ENCODE measurements at places on chromosomes 5 and 9. TPM values are rescaled to one million over a fixed set of nuclear protein-coding genes. Genes with fewer than 3 reads are reported as not detected.

Gene ELOVL7
- 0.15 TPM for total RNA-seq

Gene FRMPD1
- total RNA-seq, result not detected

Gene PCDHA4
- total RNA-seq, result 0.58 TPM

Gene NTRK2
- 0.04 TPM for total RNA-seq

Gene N4BP3
- 0.73 TPM for total RNA-seq

DNA sequence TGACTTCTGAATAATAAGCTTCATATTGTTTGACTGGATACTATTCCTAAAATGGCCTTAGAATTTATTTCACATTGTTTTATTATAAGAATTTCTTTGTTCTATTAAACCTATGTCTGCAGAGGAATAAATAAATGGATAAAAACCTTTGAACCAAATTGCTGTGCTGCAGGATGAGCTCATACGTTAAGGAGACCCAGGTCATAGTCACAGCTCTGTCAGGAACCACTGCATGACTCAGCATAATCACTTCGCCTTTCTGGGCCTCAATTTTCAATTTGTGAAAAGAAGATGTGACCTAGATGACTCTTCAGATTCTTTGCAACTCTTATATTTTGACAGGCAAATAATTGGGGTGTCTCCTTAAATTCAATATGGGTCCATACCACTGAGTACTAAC is 36.7 kb upstream of the HMHB1 start:
- H3K4me1 ChIP-seq, result no peaks in the 10 kb centered on the region
- peak; percentile 11 for DNase-seq
- no peak overlapping the region for H3K27ac ChIP-seq
- no peaks in the 10 kb centered on the region for H3K36me3 ChIP-seq
- H3K4me3 ChIP-seq, result no peak overlapping the region

GRCh38 chr5:102523541-102524175 is 24.9 kb upstream of the SLCO6A1 start:
- no peak for DNase-seq
- no peaks in the 10 kb centered on the region for H3K4me1 ChIP-seq
- H3K36me3 ChIP-seq, result no peaks in the 10 kb centered on the region
- H3K27ac ChIP-seq, result no peak overlapping the region
- no peak overlapping the region for H3K4me3 ChIP-seq
- H3K27me3 ChIP-seq, result no peaks in the 10 kb centered on the region

DNA sequence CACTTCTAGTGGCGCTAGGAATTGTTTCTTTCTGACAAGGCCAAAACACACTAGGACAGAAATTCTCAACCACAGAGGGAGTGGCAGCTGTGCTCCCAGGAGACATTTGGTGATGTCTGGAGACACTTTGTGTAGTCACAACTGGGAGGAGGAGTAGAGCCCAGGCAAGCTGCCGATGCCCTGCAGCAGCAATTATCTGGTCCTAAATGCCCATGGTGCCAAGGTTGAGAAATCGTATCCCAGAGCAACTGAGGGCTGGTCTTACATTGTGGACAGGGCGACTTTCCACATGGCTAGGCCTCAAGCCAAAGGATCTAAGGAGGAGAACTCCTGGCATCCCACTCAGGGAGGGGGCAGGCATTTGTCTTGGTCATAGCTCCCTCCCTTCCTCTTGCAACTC is 259.9 kb downstream of the GADD45G start:
- H3K27me3 ChIP-seq, result no peaks in the 10 kb centered on the region
- no peak overlapping the region for H3K27ac ChIP-seq
- H3K4me1 ChIP-seq, result no peaks in the 10 kb centered on the region
- H3K4me3 ChIP-seq, result no peak overlapping the region
- no peaks in the 10 kb centered on the region for H3K36me3 ChIP-seq

DNA sequence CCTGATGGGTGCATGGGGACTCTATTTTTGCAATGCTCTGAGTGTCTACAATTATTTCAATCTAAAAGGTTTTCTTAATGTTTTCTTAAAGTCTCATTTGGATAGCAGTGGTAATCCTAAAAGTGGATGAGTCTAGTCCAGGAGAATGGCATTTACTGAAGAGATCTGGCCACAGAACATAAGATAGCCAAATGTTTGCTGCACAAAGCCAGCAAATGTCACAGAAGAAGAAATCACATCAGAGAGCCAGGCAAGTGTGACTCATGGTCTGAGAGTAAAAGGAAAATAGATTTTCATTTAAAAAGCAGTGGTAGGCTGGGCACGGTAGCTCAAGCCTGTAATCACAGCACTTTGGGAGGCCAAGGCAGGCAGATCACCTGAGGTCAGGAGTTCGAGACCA is 352.7 kb upstream of the GRAMD2B start:
- H3K27ac ChIP-seq, result no peak overlapping the region
- no peak overlapping the region for H3K4me3 ChIP-seq
- H3K36me3 ChIP-seq, result no peaks in the 10 kb centered on the region
- H3K4me1 ChIP-seq, result no peaks in the 10 kb centered on the region
- no peak for DNase-seq

- no peak overlapping the region for H3K27ac ChIP-seq
- no peaks in the 10 kb centered on the region for H3K4me1 ChIP-seq
- H3K4me3 ChIP-seq, result no peak overlapping the region
- no peaks in the 10 kb centered on the region for H3K36me3 ChIP-seq
Observed at GRCh38 chr9:117649126-117649525, 55.1 kb upstream of the TLR4 start.

DNA sequence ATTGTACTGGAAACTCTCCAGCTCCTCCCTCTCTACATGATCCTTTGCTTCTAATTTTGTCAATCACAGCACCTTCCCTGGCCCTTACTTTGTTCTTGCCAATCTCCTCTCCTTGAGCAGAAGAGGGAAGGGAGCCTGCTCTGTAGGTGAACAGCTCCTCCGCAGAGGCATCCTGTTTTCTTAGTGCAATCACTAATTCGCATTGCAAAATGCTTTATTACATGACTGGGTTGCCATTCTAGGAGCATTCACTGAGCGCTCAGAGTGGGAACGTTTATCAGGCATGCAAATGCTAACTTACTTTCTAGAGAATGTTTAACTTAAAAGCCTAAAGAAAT is 416 bp upstream of the SNX18 start:
- no peaks in the 10 kb centered on the region for H3K27me3 ChIP-seq
- no peak for DNase-seq

- no peak for DNase-seq
- H3K27me3 ChIP-seq, result no peaks in the 10 kb centered on the region
- H3K36me3 ChIP-seq, result no peaks in the 10 kb centered on the region
- H3K4me3 ChIP-seq, result no peak overlapping the region
Observed at GRCh38 chr5:99607124-99607523, 678.3 kb upstream of the CHD1 start.

DNA sequence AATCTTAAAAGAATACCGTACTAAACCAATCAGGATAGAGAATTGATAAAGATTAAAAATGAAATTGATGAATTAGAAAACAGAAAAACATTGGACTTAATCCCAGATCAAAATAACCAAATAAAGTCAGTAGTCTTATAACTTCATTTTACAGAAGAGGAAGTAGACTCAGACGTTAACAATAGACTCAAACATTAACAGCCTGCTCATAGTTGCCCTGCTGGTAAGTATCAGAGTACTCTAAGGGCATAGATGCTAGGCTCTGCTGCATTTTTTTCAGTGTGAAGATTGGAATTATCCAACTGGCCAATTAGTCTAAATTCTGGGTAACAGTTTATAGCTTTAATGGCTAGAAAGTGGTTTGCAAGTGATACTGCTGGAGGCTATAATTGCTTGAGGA is 42.9 kb downstream of the ADGRV1 start:
- DNase-seq, result peak; percentile 26
- no peaks in the 10 kb centered on the region for H3K4me1 ChIP-seq
- no peak overlapping the region for H3K27ac ChIP-seq
- no peak overlapping the region for H3K4me3 ChIP-seq

- DNase-seq, result no peak
- no peak overlapping the region for H3K4me3 ChIP-seq
- H3K4me1 ChIP-seq, result peaks cover 9% of the 10 kb centered on the region
Observed at GRCh38 chr9:132216861-132217619, 55.2 kb downstream of the NTNG2 start.

DNA sequence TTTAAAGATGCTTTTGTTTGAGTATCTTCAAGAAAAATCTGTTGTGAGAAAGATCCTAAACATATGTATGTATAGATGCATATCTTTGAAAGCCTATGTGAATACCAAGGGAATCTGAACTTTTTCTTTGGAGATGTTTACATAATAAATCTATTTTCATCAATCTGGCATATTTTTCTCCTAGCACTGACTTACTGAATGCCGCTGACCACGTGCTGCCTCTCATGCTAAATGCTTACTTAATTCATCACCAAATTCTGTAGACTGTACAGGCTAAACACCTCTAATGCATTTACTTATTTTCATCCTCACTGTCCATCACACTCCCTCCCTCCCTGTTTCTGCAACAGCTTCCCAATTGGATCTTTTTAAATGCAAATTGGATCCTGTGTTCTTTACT is 566.2 kb upstream of the WWC1 start:
- no peaks in the 10 kb centered on the region for H3K36me3 ChIP-seq
- peaks cover 59% of the 10 kb centered on the region for H3K4me1 ChIP-seq
- H3K4me3 ChIP-seq, result no peak overlapping the region
- DNase-seq, result no peak
- H3K27ac ChIP-seq, result peak overlapping the region; percentile 32

DNA sequence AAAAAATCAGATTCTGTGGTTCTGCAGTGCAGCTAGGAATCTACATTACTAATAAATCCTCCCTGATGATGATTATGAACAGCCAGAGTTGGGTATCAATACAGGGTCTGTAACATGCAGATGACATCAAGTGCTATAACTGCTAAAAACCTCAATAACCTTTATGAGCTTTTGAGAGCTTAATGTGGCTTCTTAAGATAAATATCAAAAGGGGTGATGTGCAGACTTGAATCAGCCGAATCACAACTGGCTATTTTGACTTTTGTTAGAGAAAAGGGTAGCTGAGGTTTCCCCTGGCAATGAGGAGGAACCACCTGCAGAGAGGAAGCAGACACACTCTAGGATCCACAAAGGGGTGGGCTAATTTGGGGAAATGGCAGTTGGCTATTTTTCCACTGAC is 30.2 kb downstream of the CAPSL start:
- H3K36me3 ChIP-seq, result no peaks in the 10 kb centered on the region
- peak; percentile 46 for DNase-seq
- no peaks in the 10 kb centered on the region for H3K4me1 ChIP-seq
- H3K27me3 ChIP-seq, result no peaks in the 10 kb centered on the region
- H3K27ac ChIP-seq, result no peak overlapping the region

DNA sequence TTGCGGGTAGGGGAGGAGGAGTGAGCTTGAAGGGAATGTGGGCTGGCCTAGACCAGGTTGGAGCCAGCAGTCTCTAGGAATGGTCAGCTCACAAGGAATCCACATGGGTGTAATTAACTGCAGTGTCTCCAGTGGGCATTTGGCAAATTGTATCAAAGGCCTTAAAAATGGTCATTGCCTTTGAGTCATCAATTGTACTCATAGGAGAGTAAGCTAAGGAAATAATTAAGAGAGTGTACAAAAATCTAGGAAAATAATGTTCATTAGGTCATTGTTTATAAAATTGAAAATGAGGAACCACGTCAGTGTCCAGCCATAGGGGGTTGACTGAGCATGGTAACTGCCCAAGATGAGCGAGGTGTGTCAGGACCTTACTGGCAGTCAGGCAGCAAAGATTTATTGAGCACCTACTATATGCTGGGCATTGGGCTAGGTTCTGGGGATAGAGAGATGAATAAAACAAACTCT is 29.8 kb upstream of the RPL26L1 start:
- H3K27me3 ChIP-seq, result no peaks in the 10 kb centered on the region
- no peak overlapping the region for H3K4me3 ChIP-seq
- no peaks in the 10 kb centered on the region for H3K36me3 ChIP-seq
- DNase-seq, result no peak
- no peak overlapping the region for H3K27ac ChIP-seq

DNA sequence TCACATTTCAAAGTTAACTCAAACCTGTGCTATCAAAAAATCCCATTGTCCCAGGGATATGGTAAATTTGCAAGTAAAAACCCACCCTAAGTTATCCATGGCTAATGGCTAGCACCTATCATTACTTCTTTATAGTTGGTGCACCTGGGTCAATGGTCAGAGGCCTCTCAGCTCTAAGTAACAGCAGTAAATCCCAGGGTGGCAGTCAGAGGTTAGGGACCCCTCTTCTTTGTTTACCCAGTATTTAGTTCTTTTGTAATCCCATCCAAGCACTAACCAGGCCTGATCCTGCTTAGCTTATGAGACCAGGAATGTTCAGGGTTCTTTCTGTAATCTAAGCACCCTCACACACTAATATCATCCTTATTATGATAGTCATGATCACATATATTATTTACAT is 52.1 kb upstream of the WWC1 start:
- peak overlapping the region; percentile 77 for H3K27ac ChIP-seq
- H3K4me1 ChIP-seq, result peaks cover 26% of the 10 kb centered on the region
- H3K4me3 ChIP-seq, result no peak overlapping the region
- H3K36me3 ChIP-seq, result peaks cover 11% of the 10 kb centered on the region
- H3K27me3 ChIP-seq, result no peaks in the 10 kb centered on the region

DNA sequence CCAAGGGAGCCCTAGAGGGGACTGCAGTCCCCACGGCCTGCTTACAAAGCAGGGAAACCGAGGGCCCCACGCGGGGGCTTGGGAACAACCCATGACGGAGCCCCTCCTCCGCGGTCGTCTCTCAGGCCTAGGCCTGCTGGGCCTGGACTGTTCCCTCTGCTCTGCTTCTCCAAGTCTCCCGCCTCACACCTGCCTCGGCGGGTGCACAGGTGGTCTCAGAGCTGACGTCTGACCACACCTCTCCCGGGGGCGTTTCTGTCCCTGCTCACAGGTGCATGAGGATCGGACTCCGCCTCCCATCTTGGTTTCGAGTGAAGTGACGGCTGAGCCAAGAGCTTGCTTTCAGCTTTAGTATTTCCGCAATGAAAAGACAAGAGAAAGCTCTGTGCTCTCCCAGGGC is 72.1 kb downstream of the MRPL36 start:
- DNase-seq, result no peak
- H3K36me3 ChIP-seq, result no peaks in the 10 kb centered on the region
- no peak overlapping the region for H3K27ac ChIP-seq
- H3K4me3 ChIP-seq, result no peak overlapping the region

DNA sequence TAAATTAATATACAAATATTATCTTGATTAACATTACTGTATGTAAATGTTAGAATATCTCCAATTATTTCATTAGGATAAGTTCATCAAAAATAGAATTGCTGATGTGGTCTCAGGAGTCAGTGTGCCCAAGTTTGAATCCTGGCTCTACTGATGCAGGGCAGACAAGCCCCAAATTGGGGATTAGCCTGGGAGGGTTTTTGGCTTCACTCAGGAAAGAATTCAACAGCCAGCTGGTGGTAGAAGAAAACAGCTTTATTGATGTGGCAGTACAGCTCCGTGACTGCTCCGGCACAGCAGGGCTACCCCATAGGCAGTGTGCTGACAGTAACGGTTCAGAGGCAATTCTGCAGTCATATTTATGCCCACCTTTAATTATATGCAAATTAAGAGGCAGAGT is 32.5 kb downstream of the COL27A1 start:
- DNase-seq, result peak; percentile 26
- H3K4me1 ChIP-seq, result no peaks in the 10 kb centered on the region
- no peak overlapping the region for H3K27ac ChIP-seq
- H3K4me3 ChIP-seq, result no peak overlapping the region
